ENCODE measurements at places on chromosomes 11 and 22. TPM values are rescaled to one million over a fixed set of nuclear protein-coding genes. Genes with fewer than 3 reads are reported as not detected.

The PHF21B gene
- total RNA-seq, result 9.4 TPM

The PNPLA5 gene
- not detected for total RNA-seq

The CREB3L1 gene
- total RNA-seq, result 8.7 TPM

The ANGPTL5 gene
- total RNA-seq, result 0.17 TPM

The IRAG1 gene
- total RNA-seq, result 248 TPM

The MACROD1 gene
- 28.8 TPM for total RNA-seq

DNA sequence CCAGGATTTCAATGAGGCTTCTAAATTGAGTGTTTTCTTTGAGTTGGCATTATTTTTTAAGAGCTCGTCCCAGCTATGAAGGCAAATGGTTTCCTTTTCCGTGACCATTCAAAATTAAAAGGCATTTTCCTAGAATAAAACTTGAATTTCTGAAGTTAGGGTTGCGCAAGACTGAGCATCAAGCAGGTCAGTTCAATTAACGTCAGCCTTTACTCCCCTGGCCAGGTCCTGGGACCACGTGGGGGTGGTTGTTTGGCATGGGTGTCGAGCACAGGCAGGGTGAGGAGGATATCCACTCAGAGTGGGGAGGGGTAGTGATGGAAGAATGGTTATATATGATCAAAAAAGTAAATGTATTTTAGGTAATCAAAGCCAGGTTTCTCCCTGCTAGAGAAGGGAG, 43.4 kb upstream of the TSKU start:
- no peak for DNase-seq

DNA sequence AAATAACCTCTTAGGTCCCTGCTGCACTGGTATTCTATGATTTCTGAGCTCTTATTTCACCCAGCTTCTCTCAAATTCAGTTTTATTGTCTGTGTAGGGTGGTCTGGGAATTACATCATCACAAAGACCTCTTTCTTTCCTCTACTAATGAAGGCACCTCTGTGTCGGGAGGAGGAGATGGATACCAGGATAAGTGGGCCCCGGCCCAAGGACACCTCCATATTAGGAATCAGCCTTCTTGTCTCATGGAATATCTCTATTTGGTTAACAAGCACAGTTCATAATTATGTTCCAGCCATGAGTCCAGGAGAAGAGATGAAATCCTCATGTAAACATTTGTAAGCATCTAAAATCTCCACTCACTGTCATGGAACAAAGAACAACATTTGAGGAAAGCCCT, 9.4 kb downstream of the PARVA start:
- DNase-seq, result peak; percentile 87

DNA sequence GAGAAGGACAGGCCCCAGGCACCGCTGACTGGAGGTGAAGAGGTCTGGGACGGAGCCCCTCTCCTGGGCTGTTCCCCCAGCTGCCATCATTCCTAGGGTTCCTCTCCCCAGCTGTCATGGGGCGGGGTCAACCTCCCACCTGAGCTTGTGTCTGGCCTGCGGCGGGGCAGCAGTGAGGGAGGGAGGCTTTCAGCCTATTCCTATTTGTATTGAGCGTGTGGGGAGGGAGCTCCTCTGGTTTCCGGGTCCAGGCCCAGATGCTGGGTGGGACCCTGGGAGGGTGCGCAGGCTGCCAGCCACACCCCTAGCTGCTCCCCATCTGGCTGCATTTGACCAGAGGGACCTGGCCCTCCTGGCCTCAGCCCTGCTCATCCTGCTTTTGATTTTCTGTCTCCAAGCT, 13.7 kb downstream of the TSPAN4 start:
- no peak for DNase-seq

- peak; percentile 53 for DNase-seq
Observed at GRCh38 chr11:34351051-34351450, 6.8 kb downstream of the ABTB2 start.

- DNase-seq, result no peak
Observed at GRCh38 chr11:57391539-57391938, 1.1 kb upstream of the PRG2 start.

GRCh38 chr11:7495882-7496551, 10.7 kb downstream of the OLFML1 start:
- DNase-seq, result no peak

GRCh38 chr11:26483108-26483507, 89.0 kb downstream of the MUC15 start:
- DNase-seq, result no peak

- DNase-seq, result no peak
Observed at GRCh38 chr11:67354075-67355022, 1.0 kb upstream of the POLD4 start.

DNA sequence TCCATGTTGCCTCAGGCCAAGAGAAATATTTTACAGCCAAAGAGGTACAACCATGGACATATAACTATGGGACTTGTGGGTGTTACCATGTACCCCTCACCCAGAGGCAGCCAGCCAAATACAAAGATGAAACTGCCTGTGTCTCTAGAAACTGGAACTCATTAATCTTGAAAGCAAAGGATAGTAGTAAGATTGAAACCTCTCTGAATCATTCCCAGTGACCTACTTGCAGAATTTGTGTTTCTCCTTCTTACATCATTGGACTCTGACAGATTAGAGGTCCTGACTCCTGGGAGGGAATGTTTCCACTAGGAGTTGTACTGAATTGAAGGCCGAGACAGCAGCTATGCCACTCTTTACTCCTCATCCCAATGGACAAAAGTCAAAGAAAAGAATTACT, 257.4 kb upstream of the UBASH3B start:
- no peak for DNase-seq

- DNase-seq, result no peak
Observed at GRCh38 chr11:117851852-117852251, 24.6 kb downstream of the FXYD6 start.

DNA sequence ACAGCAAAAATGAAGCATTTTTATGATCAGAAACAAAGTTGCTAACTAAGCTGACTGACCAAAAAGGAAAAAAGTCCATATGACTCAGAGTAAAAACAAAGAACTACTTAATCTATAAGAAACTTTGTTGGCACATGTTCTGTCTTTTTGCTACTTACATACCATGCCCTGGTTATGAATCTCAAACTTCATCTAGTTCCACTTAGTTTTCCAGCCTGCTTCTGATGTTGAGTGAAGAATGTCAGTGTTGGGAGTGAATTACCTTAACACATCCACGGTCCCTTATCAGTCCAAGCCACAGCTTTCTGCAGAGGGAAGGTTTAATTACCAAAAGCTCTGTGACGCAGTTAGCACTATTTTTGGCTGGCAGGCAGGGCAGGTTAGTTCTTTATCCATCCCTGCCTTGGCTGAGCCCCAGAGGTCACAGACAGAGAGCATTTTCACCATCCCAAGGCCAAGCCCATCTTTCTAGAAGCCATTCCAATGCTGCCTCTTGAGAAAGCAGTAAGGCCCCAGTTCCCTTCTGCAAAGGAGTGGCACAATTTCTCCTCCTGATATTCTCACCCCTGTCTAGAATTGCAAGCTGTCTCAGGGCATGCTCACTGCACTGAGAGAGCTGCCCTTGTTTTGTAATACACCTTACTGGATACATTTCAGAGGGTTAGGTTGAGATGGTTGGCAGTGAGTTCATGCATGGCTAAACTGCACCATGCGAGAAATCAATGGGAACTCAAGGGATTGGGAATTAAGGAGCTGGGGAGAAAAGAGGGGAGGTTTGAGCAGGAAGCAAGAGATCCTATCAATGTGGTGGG, 67.1 kb downstream of the SLC1A2 start:
- DNase-seq, result no peak

DNA sequence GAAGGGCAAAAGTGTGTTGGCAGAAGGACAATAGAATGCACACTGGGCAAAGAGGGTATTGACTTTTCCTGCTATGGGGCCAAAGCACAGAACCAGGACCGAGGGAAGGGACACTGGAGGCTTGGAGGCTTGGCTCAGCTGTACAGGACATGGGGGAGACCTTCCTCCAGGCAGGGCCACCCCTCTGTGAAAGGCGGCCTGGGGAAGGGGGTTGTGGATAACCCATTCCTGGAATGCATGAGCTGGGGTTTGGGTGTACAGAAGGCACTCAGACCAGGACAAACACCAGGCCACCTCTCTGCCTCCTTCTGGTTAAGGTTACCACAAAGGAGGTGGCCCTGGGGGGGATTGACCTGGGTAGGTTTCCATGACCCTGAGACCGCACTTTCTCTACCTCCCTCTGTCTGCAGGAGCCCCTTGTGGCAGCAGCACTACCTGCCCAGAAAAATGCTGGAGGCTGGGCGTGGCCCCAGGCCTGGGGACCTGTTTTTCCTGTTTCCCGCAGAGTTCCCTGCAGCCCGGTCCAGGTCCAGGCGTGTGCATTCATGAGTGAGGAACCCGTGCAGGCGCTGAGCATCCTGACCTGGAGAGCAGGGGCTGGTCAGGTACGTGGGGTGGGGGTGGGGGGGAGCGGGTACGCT, 9.6 kb downstream of the P2RY2 start:
- DNase-seq, result no peak

DNA sequence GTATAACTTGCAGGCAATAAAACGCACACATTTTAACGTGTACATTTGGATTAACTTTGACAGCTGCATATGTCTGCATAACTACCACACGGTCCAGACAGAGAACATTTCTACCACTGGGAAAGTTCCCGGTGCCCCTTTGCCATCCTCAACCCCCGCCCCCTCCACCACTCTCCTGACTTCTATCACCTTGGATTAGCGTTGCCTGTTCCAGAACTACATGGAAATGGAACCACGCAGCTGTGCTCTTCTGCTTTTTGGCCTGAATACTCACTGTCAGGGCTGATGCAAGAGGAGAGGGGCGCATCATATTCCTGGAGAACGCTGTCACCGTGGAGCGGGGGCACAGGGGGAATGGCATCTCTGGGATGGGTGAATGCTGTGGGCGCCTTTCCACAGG, 62.1 kb downstream of the LRP5 start:
- no peak for DNase-seq

DNA sequence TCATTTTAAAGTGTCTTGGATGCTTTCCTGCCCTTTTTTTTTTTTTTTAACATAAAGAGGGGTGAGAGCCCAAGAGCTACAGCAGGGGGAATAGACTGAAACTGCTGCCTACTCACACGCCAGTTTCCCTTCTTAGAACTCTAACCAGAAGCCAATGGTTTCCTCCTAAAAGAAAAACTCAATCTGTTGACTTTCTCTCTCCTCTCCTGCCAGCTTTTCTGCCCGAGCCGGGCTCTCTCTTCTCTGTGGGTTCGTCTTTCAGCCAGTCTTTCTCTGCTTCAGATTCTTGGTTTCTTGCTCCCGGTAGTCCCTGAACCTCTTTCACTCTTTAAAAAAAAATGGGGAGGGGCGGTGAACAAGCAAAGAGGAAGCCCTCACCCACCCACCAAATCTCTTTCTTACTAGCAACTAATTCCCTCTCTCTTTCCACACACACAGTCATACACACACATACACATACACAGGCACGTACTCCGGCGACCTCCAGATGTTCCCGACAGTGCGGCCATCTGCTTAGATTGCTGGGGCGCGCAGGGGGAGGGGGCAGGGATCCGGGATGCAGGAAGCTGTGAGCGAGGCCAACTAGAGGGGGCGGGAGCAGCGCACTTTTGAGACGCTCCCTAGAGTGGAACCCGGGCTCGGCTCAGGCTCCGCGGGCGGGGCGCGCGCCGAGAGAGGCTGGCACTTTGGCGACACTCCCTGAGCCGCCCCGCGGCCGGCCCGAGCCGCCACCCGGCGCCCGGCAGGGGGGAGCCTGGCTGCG, 444 bp upstream of the TSKU start:
- peak; percentile 98 for DNase-seq

GRCh38 chr11:93274851-93275250, 55.7 kb upstream of the DEUP1 start:
- DNase-seq, result no peak

DNA sequence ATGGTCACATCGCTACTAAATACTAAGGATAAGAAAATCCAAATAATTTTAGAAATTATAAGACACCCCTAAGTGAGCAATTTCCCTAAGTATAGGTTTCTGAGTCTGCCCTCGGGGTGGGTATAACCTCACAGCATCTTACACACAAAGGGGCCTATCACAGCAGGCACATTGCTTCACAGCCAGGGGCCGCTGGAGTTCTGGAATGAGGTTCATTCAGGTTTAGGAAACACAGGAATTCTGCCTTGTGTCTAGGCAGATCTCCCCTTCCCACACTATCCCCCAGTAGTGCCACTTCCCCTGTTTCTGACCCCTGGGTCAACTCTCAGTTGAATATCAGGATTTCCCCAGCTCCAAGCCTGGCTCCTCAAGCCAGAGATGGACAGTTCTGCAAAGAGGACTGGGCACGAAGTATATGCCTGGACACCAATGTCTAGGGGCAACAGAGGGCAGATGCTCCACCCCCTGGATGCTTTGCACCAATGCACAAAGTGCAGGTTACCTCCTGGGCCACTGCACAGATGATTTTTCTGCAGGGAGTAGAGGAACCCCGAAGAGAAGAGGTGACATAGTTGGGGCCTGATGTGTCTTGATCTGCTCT, 11.4 kb downstream of the TUBA8 start:
- no peak for DNase-seq

All from esophagus muscularis mucosa (tissue), 4 donors.